ENCODE measurements at places on chromosomes 1 and 21. TPM values are rescaled to one million over a fixed set of nuclear protein-coding genes. Genes with fewer than 3 reads are reported as not detected.

DNA sequence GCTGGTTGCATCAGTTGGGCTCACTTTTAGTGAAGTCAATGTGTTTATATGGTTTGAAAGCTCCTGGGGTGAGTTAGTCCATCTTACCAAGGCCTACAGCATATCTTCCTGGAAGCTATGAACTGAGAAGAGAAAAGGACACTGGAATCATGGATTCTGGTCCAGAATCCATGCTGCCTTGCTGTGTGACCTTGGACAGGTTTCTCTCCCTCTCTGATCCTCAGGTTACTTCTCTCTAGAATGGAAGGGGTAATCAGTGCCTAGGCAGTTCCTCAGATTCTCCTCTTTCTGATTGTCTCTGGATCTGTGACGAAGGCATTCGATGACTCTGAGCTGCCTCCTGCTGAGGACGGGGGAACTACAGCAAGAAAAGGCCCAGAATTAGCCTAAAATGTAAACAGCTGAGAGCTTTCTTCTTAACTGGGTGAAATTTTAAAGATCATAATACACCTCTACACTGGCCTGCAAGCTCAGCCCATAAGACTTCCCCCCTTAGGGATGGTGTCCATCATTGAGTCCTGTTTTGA, 425.0 kb upstream of the VAMP3 start:
- DNase-seq = no peak

- no peak for DNase-seq
Observed at GRCh38 chr1:31901838-31902509, 36.2 kb downstream of the PTP4A2 start.

MIXL1 gene
- not detected for total RNA-seq

CHAF1B gene
- 21.8 TPM for total RNA-seq

DNA sequence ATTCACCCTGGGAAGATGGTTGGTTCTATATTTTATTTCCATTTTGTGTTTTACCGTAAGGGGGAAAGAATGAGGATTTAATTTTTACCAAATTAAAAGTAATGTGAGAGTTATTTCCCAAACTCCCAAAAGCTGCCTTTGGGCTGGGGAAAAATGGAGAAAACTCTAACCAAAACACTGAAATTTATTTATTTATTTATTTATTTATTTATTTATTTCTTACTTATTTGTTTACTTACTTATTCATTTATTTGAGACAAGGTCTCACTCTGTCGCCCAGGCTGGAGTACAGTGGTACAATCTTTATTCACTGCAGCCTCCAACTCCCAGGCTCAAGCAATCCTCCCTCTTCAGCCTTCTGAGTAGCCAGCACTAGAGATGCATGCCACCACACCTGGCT, 38.0 kb upstream of the ZBTB18 start:
- DNase-seq = no peak

DNA sequence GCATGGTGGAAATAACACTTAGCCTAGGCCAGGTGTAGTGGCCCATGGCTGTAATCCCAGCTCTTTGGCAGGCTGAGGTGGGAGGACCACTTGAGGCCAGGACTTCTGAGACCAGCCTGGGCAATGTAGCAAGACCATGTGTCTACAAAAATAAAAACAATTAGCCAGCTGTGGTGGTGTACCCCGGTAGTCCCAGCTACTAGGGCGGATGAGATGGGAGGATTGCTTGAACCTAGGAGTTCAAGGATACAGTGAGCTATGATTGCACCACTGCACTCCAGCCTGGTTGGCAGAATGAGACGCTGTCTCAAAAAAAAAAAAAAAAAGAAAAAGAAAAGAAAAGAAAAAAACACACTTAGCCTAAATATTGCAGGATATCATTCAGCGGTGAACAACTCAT, 20.9 kb downstream of the AK4 start:
- DNase-seq = no peak

ERICH3 gene
- 0.14 TPM for total RNA-seq

DNA sequence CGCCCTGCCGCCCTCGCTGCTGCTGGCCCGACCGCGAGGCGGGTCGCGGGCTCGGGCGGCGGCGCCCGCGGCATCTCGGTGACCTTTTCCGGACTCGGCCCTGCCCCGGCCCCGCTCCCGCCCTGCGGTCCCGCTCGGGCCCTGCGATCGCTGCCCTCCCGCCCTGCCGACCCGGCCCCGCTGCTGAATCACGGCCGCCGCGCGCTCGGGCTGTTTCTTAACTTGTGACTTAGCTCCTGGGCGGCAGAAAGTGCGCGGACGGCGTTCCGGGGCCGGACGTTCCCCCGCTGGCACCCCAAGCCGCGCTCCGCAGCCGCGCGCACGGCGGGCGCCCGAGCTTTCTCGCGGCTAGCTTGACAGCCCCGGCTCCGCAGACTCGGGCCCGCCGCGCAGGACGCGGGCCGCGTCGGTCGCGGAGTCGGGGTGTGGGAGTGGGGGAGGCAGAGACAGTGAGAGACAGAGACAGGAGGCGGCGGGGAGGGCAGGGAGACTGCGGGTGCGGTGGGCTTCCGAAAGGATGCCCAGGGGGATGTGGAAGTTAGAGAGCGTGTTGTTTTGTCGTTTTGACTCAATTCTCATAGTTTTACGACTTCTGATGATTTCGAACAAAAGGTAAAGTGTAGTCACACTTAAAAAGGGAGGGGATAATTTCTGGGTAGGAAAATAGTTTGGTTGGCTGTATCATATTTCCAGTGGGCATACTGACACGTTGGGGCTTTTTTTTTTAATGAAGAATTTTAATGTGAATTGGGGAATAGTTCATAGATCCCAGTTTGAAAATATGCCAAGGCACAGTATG, 49.8 kb downstream of the PRDM2 start:
- no peak for DNase-seq

RNPC3 gene
- total RNA-seq = 6.4 TPM

DNA sequence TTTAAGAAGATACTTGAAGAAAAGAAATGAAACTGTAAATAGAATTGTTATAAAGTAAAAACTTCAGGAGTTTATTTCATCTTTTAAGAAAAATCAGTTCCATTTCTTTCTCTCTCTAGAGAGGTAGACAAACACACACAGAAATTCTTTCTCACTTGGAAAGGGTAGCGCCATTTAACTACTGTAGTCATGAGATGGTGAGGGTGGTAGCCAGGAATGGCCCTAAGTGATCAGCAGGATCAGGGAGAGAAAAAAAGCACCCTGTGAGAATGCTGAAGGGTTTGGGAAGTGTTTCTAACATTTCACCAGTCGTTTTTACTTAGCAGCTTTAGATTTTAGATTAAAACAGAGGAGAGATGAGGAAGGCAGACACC, 205.7 kb upstream of the RUNX1 start:
- DNase-seq = no peak

GRCh38 chr21:40200946-40201345, 333.7 kb downstream of the PCP4 start:
- DNase-seq = no peak

FMO1 gene
- not detected for total RNA-seq

CELA2A gene
- total RNA-seq = not detected

DNA sequence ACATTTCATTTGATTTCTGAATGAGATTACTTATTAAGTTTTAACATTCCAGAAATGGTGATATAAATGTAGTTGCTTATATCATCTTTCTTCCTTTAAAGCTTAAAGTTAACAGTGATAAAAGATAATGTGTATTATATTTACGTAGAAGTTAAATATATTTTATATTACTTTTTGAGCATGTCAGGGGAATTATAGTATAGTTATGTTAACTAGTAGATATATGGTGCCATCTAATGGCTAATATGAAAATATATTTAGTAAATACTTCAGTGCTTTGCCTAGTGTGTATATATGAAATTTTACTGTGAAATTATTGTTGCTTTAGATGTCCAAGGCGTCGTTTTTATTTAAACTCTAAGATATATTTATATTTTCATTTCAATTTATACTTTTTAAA, 51.5 kb downstream of the SYT14 start:
- no peak for DNase-seq

DNA sequence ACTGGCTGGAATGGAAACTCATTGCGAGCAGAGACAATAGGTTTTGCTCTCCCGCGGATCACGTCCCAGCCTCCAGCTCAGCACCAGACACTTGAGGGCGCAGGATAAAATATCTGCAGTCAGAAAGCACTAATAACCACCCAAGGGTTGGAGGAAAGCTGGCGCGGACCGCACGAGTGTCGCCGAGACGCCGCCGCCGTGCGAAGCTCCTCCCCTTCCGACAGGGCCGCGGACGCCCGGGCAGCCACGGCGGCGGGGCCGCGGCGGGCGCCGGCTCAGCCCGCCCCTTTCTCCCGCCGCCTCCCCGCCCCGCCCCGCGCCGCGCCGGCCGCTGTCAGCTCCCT, at the start of gene CMPK1:
Gene CMPK1 (plus strand): TSS at position 213 of the 344 bp plus-strand sequence. CDS start 156 bp downstream, outside the sequence.
- DNase-seq = no peak

DNA sequence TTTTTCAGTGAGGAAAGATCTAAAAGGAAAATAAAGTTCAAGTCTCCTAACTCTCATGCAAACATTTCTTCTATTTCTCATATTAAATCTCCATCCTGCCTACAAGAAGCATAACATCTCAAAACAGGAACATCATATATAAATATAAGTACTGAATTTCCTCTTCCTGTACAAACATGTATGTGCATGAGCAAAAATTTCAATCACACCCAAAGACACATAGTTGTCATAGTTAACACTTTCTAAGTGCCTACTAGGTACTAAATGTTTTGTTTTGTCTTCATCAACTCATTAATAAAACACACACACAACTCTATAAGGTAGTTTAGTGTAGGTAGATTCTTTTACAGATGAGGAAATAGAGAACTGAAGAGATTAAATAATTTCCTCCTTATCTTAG, 237.1 kb upstream of the ADGRL2 start:
- no peak for DNase-seq

DNA sequence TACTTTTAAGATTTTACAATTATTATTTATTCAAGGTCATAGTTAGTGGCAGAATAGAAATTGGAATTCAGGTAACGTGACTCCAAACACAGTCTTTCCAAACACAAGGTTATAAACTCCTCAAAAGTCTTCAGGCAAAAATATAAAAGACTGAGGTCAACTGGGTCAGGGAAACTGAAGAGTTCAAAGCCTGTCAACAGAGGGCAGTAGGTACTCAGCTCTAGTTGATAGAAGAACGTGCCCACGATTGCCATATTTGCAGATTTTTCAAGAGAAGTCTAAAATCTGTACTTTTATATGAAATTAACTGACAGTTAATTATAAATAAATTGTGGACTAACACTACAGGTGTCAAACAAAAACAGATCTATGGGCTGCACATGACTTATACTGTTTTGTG, 135.0 kb downstream of the LHX4 start:
- DNase-seq = no peak

SPATA17 gene
- total RNA-seq = 0.22 TPM

- DNase-seq = no peak
Observed at GRCh38 chr21:27493542-27493941, 526.7 kb upstream of the ADAMTS5 start.

FBLIM1 gene
- 194 TPM for total RNA-seq

- no peak for DNase-seq
Observed at GRCh38 chr1:201377611-201378092, at the start of gene TNNT2. TNNT2 (minus strand) TSS chr1:201377680; CDS start chr1:201373254, 4,426 bp downstream.

DNA sequence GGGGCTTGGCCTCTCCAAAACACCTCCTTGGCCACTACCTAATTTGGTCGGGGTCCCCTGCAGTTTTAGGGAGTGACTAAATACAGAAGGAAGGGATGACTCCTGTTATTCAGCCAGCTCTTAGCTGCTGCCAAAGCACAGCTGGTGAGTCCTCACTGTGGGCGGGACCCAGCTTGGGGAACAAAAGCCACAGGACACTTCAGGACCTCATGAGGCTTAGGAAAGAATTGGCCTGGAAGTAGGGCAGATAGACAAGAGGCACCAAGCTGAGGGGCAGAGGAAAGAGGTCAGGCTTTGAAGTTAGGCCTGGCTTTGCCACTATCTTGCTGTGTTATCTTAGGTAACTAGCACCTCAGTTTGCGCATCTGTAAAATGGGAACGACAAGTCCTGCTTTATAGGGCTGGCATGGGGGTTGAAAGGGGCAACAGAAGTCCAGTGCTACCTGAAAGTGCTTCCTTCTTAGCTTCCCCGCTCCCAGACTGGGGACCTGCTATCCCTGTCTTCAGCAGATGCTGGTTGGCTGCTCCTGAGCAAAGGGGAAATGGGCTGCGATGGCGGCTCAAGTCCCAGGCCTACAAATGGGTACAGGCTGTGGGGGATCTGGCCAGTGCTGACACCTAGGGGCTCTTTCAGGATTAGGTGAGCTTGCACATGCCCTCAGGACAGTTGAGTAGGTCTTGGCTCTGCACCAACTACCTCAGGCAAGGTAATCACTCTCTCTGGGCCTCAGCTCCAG, 15.7 kb downstream of the IFI6 start:
- no peak for DNase-seq

GRCh38 chr1:31745096-31745945, 18.8 kb downstream of the ADGRB2 start:
- DNase-seq = no peak

GRCh38 chr1:161484613-161485012, 20.6 kb upstream of the FCGR2A start:
- no peak for DNase-seq

- no peak for DNase-seq
Observed at GRCh38 chr1:155977690-155978324, 540 bp downstream of the ARHGEF2 start.

GRCh38 chr1:202143011-202143767, 1.3 kb downstream of the ARL8A start:
- no peak for DNase-seq

DNA sequence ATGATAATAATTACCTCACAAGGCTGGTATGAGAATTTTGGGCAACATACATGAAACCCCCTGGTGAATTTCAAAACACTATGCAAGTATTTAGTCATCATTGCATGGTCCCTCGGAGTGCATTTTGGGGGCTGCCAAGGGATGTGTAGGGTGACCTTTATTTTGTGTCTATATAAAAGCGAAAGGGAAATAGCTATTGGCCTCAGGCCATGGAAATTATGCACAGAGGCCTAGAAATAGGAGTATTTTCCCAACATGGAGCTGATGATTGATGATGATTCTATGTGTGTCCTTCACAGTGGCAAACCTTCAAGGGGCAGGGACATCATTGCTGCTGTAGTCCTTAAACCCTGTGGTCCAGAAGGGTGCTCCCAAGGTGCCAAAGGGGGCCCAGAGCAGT, 265.5 kb downstream of the ST6GALNAC3 start:
- DNase-seq = no peak

GRCh38 chr1:9389968-9390367, 97.3 kb downstream of the SPSB1 start:
- no peak for DNase-seq

GRCh38 chr1:109890115-109890953, 20.3 kb upstream of the CSF1 start:
- DNase-seq = no peak

IFNAR2 gene
- total RNA-seq = 7.0 TPM

Data from epithelial cell of proximal tubule (primary cell).